Cerebellar nuclear complex (tissue), 1 donor: ENCODE measurements at places on chromosomes 11 and 22.

DNA sequence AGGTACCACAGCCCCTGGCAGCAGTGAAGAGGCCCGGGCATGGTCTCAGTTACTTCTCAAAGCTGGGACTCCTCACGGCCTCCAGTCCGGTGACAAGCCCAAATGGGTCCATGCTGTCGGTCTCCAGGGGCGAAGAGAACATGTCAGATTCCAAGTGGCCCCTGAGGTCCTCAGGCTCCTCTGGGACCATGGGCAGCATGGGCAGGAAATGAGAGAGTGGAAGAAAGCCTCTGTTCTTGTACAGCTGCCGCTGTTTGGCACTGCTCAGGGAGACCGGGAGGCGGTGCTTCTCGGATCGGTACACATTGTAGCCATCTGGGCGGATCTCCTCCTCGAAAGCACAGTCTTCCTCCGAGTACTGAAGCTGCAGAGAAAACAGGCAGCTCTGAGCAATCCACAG, 4.6 kb downstream of the FGF19 start:
- DNase-seq: no peak

GRCh38 chr11:23399995-23400394, 539.7 kb upstream of the CCDC179 start:
- DNase-seq: no peak

GRCh38 chr22:50148991-50149721, 21.4 kb upstream of the PANX2 start:
- DNase-seq: peak; percentile 95

GRCh38 chr11:34072832-34073231, 21.3 kb downstream of the CAPRIN1 start:
- DNase-seq: no peak

DNA sequence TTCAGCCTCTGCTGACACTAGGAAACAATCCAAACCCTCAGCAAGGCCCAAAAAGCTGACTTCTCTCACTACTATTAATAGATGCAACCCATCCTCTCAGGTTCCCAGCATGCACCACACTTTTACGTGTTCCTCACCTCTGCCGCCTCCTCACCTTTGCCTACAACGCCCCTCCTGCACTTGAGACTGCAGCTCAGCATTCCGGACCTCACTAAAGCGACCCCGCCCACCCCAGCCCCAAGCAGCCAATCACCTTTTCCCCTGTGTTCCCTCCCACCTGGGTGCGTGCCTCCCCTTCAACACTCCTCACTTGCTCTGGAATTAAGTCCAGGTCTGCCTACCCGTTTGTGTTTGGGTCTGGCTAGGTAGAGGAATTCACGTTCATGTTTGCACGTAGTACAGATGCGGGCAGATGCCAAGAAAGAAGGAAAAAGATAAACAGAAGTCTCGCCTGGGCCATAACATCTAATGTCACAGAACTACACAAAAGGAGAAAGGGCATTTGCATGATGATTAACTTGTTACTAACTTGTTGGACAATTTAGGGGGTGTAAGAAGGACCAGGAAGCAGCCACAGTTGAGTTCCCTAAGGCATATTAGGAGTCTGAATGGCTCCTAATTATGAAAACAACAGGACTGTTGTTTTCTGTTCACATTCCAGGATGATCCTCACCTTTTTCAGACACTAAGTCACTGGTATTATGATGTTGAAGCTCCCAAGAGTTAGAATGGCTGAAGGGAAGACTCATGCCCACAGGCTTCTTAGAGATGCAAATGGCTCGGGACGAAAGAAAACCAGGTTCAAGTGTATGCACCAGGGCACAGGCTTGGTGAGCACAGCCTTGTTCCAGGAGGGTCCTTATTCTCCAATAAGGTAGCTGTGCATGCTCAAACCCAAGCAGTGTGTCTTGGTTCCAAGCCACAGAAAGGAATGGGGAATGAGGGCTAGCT, 102.2 kb downstream of the MICAL3 start:
- DNase-seq: no peak

- DNase-seq: no peak
Observed at GRCh38 chr22:37739611-37740049, 42.8 kb downstream of the TRIOBP start.

DNA sequence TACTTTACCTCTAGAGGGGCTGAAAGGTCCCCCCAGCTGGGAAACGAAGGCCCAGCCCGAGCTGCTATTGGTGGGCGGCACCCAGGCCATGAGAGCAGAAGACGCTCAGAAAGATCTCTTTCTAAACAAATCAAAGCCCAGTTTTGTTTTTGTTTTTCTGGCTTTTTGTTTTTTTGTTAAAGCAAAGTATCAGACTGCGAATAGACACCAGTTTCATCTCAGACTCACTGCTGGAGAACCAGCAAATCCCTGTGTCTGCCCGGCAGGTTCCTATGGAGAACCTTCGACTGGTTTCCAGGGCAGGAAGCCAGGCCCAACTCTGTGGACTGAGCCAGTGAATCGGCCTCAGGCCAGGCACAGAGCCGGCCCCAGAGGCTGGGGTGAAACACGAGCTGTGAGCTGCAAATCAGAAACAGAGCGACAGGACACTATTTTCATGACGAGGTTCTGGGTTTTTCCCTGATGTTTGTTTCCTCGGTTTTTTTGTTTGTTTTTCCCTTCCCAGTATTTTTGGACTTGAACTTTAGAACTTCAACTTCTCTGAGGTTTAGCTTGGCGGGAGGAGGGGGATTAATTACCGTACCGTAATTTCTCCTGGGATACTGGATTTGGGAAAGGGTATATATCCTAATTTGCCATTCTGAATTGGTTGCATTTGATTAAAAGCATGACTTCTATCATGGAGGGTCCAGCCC, 16.0 kb upstream of the B4GALNT4 start:
- no peak for DNase-seq

DNA sequence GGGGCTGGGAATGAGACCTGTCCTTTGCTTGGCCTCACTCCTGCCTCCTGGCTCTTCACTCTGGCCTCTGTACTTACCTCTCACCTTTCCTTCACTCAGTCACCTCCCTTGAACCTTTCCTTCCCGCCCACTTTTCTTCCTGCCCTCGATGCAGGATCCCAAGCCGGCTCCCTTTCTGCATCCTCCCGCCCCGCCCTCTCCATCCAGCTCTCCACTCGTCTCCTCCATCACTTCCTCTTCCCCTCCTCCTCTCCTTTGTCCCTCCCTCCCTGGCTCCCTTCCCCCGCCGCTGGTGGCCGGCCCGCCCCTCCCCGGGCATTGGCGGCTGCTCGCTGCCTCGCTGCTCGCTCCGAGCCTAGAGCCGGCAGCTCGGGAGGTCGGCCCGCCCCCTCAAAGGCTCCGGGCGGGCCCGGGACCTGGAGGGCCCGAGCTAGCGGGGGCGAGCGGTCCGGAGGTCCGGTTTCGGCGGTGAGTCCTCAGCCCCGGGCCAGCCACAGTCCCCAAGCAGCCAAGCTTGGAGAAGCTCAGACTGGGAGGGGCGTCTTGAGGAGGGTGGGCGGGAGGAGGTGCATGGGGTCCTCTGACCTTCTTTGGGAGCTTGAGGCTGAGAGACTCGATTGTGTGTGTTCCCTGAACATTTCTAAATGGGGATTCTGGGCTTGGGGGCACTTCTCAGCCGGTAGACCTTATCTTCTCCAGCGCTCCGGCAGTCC, 13.8 kb downstream of the PHLDB1 start:
- peak; percentile 86 for DNase-seq

- DNase-seq: no peak
Observed at GRCh38 chr22:30541961-30542810, 4.4 kb downstream of the SEC14L6 start.

DNA sequence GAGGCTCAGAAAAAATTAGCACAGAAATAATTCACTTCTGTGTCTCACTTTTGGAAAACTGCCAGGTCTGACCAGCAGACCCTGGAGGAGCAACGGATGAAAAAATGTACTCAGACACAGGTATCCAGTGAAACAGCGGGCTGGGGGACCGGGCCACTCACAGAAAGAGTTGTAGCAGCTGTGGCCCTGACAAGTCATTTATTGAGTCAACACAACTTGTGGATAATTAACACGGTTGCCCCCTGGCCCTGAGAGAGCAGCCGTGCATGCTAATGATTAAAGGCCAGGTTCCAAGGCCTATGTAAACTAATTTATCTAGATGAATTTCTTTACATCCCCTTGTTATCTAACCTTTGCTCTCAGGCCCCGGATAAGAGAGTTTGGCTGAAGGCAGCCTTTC, 131.3 kb downstream of the AASDHPPT start:
- DNase-seq: no peak
